ENCODE measurements at places on chromosomes 11 and 22.

DNA sequence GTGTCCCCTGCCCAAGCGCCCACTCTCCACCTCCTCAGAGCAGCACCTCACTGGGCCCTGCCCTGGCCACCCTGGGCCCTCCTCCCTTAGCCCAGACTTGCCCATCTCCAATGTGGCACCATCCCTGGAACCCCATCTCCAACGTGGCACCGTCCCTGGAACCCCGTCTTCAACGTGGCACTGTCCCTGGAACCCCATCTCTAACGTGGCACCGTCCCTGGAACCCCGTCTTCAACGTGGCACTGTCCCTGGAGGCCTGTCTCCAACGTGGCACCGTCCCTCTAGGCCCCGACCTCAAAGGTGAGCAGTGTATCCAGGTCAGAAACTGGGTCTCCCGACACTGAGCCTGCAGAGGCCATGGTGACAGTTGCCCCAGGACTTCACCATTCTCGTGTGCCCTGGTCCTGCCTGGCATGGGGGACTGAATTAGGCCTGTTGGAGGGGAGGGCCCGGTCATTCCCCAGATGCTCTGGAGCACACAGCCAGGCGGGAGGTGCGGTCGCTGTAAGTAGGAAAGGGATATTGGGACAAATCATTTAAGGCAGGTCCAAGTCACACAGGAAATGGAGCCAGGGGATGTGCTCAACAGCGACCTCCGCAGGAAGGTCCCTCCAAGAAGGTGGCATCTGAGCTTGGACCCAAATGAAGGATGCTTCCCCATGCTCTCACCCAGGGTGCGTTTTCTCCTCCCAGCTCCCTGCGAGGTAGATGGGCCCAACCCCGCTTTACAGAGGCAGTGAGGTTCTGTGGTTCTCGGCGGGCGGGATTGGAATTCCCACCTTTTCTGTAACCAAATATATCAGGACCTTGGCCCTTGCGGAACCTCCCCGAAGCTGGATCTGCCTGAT is 2.4 kb upstream of the CTSD start:
- DNase-seq: no peak

DNA sequence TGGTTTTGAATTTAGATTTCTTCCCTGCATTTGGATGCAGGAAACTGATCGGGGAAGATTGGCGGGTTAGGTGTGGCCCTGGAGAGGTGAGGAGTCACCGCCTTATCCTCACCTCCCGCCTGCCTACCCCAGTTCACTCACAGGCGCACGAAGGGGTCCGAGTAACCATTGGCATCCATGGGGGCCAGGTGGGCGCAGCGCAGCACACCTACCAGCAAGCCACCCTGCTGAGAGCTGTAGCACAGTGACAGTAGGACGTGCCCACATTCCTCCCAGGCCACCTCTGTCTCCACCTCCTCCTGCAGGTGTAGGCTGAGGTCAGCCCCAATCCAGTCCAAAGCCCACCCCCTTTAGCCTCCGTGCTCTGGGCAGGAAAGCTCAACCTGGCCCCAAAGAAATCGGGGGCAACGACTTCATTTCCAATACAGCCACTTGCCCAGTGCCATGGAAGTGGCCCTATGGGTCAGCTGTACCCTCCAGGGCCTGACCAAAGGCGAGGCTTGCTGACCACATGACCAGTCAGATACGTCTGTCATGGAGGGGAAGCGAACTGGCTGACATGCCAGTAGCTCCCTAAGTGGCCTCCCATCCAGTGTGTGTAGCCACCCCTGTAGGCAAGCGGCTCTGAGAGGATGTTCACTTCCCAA is 6.7 kb downstream of the NDUFV1 start:
- DNase-seq: no peak

DNA sequence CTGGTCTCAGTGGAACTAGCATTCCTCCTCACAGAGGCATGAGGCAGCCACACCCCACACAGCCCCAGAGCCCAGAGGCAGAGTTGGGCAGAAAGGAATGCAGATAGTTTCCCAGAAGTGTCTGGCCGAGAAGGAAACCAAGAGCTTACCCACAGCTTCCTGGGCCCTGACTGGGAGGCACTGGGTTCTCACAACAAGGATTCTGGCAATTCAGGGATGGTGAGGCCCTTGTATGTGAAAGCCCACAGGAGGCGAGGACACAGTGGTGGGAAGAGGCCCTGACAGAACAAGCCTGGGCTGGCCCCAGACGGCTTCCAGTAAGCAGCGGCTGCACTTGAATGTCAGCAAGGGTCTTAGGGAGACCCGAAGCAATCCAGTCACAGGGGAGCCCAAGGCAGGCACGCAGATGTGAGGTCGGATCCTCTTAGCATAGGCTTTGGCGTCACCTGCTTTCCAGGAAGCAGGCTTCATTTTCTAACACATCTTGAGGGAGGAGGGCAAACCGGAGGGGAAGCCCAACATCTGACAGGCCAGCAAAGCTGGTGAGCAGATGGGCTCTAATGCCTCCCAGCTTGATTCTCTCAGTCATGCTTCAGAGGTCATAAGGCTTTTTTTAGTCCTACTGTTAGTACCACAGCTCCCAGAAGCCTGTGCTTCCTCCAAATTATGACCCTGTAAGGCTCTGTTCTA is 78.3 kb upstream of the AKIP1 start:
- DNase-seq: peak; percentile 77

DNA sequence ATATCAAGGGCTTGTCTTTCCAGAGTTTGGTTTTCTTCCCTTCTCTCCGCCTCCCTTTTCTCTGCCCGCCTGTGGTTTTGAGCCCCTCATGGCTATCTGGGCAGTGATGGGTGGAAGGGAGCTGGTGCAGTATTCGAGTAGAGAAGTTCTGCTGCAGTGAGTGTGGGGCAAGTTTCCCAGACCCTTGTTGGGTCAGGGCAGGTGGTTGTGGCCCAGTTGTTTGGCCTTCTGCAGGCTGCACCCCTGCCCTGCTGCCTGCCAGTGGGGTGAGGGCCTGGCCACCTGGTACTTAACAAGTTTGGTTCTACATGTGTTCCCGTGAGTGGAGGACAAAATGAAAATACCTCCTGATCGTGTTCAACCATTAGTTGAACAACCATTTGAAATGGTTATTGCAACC is 65.2 kb downstream of the PTPRJ start:
- DNase-seq: no peak

GRCh38 chr11:45234306-45235006 is 51.7 kb downstream of the SYT13 start:
- DNase-seq: no peak

- no peak for DNase-seq
Measured at GRCh38 chr11:68857037-68857586, 15.4 kb upstream of the CPT1A start.

GRCh38 chr11:106471276-106471675 is 393.8 kb downstream of the AASDHPPT start:
- DNase-seq: no peak

DNA sequence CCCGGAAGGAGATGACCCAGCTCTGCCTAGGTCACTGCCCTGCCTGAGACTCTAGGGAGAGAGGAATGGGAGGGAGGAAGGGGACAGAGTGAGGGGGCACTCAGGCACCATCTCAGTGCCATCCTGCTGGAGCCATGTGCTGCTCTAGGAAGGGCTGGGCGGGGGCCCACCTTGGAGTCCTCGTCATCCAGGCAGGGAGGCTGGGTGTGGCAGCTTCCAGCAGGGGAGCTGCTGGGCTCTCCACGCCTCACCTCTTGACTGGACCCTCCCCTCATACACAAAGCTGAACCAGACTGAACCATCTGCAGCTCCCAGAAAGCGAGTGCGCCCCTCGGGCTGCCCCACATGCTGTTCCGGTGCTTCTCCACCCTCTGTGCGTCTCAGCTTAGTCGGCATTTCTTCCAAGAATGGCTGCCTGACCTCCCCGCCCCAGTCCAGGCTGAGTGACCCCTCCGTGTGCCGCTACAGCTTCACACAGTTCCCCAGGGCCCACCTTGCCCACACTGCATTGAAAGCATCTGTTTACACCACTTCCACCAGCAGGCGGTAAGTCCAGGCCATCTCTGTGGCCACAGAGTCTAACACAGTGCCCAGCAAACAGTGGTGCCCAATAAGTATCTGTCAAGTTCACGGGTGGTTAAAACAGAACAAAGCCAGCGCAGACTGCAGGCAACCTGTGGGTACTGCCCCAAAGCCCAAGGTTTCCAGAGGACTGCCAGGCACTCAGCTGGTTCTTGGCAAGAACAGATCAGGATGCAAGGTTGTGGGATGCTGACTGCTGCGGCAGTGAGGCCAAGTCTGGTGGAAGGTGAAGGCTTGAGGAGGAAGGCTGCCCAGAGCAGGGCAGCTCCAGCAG is 9.4 kb upstream of the TRIM29 start:
- no peak for DNase-seq
